ENCODE measurements at places on chromosomes 3 and 15. TPM values are rescaled to one million over a fixed set of nuclear protein-coding genes. Genes with fewer than 3 reads are reported as not detected.

The NT5DC2 gene
- total RNA-seq = 30.9 TPM

The FMN1 gene
- 1.0 TPM for total RNA-seq

The ROBO2 gene
- total RNA-seq = 24.9 TPM

The EOMES gene
- total RNA-seq = not detected

The TGM4 gene
- total RNA-seq = not detected

The C15orf40 gene
- 8.1 TPM for total RNA-seq

The NAALADL2 gene
- 13.7 TPM for total RNA-seq

The FBXO22 gene
- 77.2 TPM for total RNA-seq

The PCOLCE2 gene
- total RNA-seq = 60.7 TPM

The NUP210 gene
- not detected for total RNA-seq

The TRH gene
- total RNA-seq = not detected

The IQCH gene
- 3.3 TPM for total RNA-seq

The MB21D2 gene
- total RNA-seq = 11.9 TPM

The CHRNA7 gene
- 0.28 TPM for total RNA-seq

The IRAK2 gene
- 5.5 TPM for total RNA-seq

The DAZL gene
- total RNA-seq = not detected

The APOD gene
- 0.43 TPM for total RNA-seq
